ENCODE measurements at places on chromosomes 7 and 10.

DNA sequence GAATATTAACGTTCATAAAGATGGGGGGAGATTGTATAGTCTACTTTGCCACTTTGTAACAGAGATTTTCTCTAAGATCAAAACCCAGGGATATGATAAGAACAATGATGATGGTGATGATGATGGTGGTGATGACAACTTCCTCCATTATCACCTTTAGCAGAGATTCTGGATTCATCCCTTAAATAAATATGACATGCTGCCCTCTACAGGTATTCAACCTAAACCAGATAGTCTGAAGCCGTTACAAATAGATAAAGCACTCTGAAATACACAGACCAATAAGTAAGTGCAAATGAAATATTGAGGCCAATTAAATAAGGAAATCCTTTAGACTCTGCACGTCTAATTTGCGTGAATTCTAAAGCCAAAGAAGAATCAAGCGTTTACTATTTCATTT is 211.5 kb downstream of the CREB5 start:
- no peak for DNase-seq

GRCh38 chr7:116621649-116622048 is 50.3 kb upstream of the MET start:
- DNase-seq = no peak

- DNase-seq = no peak
Observed at GRCh38 chr7:13282377-13282980, 595.0 kb downstream of the ARL4A start.

DNA sequence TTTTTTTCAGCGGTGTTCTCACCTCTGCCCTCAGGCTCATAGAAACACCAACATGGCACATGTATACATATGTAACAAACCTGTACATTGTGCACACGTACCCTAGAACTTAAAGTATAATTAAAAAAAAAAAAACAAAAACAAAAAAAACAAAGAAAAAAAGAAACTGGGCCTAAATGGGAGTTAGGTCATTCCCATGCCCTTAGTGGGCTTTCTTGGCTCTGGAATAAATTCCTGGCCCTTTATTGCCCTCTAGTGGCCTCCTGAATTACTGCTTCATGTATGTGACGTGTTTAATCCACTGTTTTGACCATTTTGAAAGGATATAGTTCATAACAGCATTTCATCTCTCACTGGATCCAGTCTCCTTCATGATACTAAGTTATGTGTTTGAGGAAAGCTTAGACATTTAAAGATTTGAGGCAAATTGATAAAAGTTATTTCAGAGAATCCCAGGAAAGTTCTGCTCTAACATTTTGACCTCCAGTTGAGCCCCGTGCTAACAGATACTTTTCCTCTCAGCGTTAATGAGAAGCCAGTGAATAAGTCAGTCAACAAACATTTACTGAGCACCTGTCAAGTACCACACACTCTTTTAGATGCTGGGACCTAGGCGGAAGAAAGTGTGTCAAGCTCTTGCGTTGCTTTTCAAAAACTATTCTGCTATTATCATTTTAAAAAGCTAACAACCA is 54.7 kb upstream of the SYPL1 start:
- no peak for DNase-seq

- no peak for DNase-seq
Observed at GRCh38 chr7:8296362-8296659, 34.3 kb upstream of the ICA1 start.

Measured in tibial nerve (tissue), 4 donors.